ENCODE measurements at places on chromosomes 1 and 21.

- no peak for DNase-seq
These were observed 90.4 kb upstream of the FMN2 start for GRCh38 chr1:240001177-240001740.

GRCh38 chr1:66925944-66926343 lies 1.2 kb downstream of the MIER1 start:
- no peak for DNase-seq

- DNase-seq: no peak
These were observed 252.5 kb downstream of the SIPA1L2 start for GRCh38 chr1:232377494-232377770.

GRCh38 chr1:232501854-232502253 lies 128.1 kb downstream of the SIPA1L2 start:
- DNase-seq: no peak

GRCh38 chr1:168626326-168626725 lies 49.9 kb downstream of the XCL1 start:
- no peak for DNase-seq

DNA sequence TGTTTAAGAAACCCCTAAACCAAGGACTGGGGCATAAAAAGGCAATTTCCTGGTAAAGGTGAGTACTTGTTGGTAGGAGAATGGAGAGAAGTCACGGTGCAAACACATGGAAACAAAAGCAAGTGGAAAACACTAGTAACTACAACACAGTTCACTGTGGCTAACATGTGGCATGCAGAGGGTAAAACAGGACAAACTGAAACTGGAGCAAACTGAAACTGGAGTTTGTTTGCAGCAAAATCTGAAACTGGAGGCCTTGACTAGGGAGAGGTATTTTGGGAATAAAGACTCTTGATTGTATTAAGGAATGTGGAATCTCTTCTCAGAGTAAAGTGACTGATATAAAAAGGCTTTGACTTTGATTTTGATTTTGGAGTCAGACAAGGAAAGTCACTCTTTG lies 376.3 kb upstream of the PRMT6 start:
- no peak for DNase-seq

DNA sequence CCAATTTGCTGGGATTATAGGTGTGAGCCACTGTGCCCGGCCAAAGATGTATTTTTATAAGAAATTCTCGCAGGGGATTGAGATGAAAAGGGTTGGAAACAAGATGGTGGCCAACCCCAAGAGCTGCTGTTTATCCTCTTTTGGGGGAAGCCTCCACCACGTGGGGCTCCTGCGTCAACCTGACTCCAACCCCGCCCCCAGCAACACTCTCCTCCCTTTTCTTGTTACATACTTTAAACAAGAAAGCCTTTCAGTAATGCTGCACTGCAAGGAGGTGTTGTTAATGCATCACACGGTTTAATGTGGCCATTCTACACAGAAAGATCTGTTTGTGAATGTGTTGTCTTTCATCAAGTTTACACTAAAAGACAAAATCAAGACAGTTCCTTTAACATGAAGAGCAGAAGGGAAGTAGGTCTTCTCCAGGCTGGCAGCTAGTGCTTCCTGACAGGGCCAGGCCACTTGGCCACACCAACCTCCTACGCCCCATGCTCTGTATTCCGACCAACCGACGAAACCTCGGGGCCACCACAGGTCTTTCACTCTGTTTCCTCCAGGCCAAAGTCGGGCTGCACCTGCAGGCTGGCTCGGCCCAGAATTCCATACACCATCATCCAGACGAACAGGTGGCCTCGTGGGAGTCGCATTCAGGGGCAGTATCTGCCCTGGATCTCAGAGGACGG lies 25.9 kb downstream of the C2CD2 start:
- DNase-seq: no peak

GRCh38 chr21:44626262-44626661 lies 631 bp upstream of the KRTAP10-9 start:
- DNase-seq: no peak

DNA sequence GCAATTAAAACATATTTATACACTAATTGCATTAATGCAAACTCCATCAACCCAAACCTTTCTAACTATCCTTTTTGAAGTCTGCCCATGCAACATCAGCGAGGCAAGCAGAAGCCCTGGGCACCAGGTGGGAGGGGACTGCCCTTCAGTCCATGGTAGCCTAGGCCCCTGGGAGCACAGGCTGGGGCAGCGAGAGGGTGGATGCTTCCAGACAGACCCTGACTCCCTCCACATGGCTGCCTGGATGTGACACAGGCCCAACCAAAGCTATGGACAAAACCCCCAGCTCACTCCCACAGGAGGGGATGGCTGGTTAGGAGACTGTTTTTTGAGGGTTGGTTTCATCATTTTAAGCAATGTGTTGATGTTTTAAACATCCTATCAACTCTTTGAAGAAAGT lies 17.8 kb upstream of the LRRC47 start:
- no peak for DNase-seq

DNA sequence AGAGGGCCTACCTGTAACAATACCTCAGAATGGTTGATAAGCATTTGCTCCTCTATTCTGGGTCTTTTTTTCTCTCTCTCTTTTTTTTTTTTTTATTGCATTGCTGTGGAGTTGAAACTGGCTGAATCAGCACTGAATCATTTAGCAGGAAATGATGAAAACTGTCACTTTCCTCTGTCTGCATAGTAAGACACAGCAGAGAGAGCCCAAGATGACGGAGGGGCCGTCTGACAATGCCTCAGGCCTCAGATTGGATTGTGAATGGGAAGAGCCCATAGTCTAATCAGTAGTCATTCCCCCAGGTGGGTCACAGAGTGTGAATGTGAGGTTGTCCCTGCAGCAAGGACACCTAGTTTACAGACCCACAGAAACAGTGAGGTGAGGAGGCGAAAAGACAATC lies 193.2 kb upstream of the PLXNA2 start:
- no peak for DNase-seq

- no peak for DNase-seq
These were observed 59.6 kb downstream of the CAMK2N1 start for GRCh38 chr1:20426371-20426770.

GRCh38 chr1:163090321-163090945 lies 21.3 kb downstream of the RGS4 start:
- no peak for DNase-seq

DNA sequence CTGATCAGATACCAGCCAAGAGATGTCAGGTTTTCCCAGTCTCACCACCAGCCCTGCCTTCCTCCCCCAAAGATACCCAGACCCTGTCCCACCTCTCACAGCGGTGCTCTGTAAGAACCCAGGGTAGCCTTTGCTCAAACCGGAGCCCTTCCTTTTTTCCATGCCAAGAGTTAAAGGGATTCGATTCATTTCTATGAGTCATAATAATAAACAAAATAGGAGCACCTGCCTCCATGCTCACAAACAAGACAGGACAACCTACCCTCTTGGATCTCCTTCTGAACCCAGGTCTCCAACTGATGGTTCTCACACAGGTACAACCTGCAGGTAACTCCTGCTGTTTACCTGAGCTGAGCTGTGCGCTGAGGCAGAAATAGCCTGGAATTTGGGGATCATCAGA lies 5.9 kb upstream of the ATP1A2 start:
- no peak for DNase-seq

DNA sequence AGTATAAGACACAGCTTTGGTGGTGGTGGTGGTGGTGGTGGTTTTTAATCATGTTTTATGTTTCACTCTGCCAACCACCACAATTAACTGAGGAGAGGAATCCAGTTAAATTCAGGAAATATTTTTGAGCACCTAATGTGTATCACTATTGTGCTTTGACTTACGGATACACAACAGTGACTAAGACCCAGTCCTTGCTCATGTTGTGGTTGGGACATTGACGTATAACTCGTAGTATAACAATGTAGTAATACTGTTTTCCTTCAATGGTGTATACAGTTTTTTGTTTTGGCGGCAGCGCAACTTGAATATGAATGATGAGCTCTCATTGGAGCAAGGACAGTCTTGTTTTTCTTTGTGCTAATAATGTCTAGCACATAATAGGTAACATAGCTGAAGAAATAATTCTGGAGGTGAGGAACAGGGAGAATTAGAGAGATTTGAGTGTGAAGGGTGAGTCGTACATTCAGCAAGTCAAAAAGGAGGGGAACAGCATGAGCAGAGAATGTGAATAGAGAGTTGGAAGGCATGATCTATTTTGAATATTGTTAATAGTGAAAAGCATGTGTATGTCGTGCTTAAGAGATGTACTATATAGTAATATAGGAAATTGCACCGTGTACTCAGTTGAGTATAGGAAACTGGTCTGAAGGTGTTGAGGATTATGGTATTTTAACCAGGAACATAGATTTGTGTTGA lies 5.5 kb downstream of the CACYBP start:
- no peak for DNase-seq

Measured in activated effector memory CD4-positive, alpha-beta T cell treated with anti-CD3 and anti-CD28 coated beads, Interleukin-2, amount 50 U/mL, for 16 hours (primary cell).